ENCODE measurements at places on chromosomes 5 and 9.

GRCh38 chr9:113155911-113156588 is 5.2 kb downstream of the SLC31A2 start:
- DNase-seq: no peak

- no peak for DNase-seq
Observed at GRCh38 chr5:15079566-15079965, 208.0 kb upstream of the ANKH start.

GRCh38 chr9:92385001-92385400 is 19.4 kb downstream of the OGN start:
- no peak for DNase-seq

GRCh38 chr9:129757045-129757444 is 4.2 kb upstream of the PTGES start:
- no peak for DNase-seq

GRCh38 chr9:100229561-100229960 is 123.2 kb downstream of the TEX10 start:
- no peak for DNase-seq
